ENCODE measurements at places on chromosomes 6 and 20.

GRCh38 chr6:30787954-30788353, 43.6 kb upstream of the IER3 start:
- no peak for DNase-seq

GRCh38 chr20:859751-860231, 26.3 kb downstream of the FAM110A start:
- DNase-seq: no peak

DNA sequence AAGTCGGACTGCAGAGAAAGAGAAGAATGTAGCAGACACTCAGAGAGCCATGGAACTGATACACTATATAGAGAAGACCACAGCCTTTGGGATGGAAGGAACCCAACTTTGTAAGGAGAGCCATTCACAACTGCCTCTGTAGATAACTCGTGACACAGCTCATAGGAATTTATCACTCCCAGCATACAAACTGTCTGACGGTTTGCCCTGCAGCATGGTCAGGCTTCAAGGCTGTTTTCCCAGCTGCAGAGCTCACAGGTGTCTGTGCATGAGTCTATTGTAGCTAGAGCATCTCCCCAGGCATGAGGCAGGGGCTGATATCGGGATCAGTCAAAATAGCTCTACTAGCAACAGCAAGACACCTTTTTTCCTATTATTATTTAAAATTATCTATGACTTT, 130.5 kb upstream of the DTNBP1 start:
- no peak for DNase-seq

DNA sequence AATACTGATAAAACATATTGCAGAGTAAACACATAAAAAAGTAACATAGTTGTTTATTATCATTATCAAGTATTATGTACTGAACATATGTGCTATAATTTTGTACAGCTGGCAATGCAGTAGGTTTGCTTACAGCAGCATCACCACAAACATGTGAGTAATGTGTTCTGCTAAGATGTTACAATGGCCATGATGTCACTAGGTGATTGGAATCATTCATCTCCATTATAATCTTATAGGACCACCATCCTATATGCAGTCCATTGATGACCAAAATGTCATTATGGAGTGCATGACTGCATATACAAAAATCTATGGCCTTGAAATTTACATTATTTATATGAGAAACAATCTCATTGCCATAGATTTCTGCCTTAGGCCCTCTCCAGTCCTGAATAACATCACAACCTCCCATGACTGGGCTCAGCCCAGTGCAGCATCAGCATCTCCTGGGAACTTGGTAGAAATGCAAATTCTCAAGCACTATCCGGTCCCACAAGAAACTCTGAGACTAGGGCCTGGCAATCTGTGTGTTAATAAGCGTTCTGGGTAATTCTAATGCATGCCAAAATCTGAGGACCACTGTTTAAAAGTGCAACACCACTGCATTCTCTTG, 352.0 kb upstream of the MARCKS start:
- no peak for DNase-seq

GRCh38 chr6:129628101-129628815, 81.7 kb downstream of the ARHGAP18 start:
- DNase-seq: no peak

DNA sequence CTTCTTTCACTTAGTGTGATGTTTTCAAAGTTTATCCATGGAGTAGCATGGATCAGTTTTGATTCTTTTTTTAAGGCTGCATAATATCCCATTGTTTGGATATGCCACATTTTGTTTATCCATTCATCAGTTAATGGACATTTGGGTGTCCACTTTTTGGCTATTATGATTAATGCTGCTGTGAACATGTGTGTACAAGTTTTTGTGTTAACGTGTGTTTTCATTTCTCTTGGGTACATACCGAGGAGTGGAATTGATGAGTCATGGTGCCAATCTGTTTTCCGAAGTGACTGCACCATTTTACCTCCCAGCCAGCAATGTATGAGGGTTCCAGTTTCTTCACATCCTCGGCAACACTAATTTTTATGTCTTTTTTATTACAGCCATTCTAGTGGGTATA, 78.4 kb upstream of the CCDC28A start:
- no peak for DNase-seq

DNA sequence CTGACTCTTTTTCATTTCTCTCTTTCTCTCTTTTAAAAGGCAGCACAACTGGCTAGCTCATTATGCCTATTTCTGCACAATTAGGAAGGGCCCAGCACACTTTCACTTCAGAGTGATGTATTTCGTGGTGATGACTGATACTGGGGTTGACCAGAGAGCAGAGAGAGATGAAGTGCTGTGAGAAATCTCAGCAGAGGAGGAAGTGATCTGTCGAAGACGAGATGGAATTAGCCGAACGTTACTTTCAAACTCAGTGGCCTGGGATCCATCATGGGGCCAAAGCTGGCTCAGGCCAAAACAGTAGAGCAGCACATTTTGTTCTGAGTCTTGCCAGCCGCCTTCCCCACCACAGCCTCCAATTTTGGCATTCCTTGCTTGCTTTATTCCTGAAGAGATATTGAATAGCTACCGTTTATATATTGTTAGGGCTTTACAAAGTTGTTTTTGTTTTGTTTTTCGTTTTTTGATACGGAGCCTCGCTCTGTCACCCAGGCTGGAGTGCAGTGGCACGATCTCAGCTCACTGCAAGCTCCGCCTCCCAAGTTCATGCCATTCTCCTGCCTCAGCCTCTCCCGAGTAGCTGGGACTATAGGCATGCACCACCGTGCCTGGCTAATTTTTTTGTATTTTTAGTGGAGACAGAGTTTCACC, 213.2 kb upstream of the ECI2 start:
- no peak for DNase-seq

GRCh38 chr6:11374036-11375010, 141.9 kb upstream of the NEDD9 start:
- DNase-seq: no peak

DNA sequence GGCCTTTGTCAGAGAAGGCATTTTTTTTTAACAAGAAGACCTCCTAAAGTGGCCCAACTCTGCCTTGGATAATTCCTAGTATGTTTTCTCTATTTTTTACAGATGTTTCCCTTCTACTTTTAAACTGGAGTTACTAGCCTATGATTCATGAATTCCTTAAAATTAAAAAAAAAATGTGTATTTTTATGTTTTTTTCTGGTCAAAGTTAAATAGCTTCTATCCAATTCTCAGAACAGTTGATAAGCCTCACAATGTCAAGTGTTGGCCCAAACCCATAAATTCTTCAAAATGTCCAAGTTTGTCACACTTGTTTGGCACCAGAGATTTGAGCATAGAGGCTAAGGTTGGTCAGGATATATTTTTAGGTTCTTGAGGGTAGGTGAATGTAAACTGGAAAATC, 64.0 kb downstream of the JAG1 start:
- no peak for DNase-seq

- no peak for DNase-seq
Measured at GRCh38 chr6:135624402-135625295, 127.1 kb upstream of the AHI1 start.

GRCh38 chr6:91328241-91328640, 741.4 kb upstream of the MAP3K7 start:
- DNase-seq: no peak

GRCh38 chr6:134049176-134049575, 3.2 kb downstream of the SLC2A12 start:
- DNase-seq: no peak

- DNase-seq: no peak
Measured at GRCh38 chr20:20692587-20692986, 19.9 kb downstream of the RALGAPA2 start.

DNA sequence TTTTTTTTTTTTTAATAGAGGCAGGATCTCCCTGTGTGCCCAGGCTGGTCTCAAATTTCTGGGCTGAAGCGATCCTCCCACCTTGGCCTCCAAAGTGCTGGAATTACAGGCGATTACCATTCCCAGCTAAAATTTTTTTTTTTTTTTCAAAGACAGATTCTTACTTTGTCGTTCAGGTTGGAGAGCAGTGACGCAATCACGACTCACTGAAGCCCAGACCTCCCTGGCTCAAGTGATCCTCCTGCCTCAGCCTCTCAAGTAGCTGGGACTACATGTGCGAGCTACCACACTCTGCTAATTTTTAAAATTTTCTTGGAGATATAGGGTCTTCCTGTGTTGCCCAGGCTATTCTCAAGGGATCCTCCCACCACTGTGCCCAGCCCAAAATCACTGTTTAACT, 58.0 kb upstream of the MYO6 start:
- DNase-seq: no peak

DNA sequence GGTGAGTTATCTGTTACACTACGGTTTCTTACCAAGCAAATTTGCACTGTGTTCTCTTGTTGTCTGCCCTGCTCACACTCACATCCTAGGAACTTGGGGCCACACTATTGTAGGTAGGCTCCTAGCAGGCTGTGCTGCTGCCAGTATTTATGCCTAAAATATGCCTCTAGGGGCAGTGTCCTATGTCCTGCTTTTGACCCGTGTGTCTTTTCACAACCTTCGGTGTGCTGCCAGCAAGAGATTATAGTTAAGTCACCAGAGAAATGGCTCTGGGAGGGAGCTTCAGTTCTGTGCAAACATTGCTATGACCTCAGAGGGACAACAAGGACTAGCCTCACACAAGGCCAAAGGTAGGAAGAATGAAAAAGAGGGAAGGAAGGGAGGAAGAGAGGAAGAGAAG, 8.9 kb upstream of the TAAR5 start:
- no peak for DNase-seq

- no peak for DNase-seq
Measured at GRCh38 chr6:79878142-79878748, 69.1 kb downstream of the ELOVL4 start.

DNA sequence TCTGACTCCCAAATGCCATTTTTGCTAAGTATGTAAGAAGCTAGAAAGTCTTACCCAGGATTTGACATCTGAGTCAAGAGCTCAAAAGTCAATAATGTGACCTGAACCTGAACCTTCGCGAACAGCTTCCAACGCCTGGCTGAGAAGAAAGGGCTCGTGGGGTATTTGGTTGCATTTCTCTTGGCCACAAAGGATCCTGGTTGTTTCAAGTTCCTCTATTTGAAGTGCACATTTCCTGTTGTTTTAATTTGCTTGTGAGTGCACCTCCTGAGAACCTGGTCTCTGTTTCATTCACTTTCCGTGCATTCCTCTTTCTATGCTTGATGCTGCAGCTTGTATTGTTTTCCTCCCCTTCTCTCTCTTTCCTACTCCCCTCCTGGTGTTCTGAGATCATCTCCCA, 212.5 kb downstream of the FOXA2 start:
- DNase-seq: no peak

- no peak for DNase-seq
Measured at GRCh38 chr6:40923880-40924279, 115.1 kb downstream of the UNC5CL start.

All from hematopoietic multipotent progenitor cell treated with erythropoietin and hydrocortisone succinate and interleukin-3 and kit ligand, for 15 days (in vitro differentiated cells).